Non-pigmented ciliary epithelial cell (primary cell): ENCODE measurements at places on chromosomes 6 and 20.

DNA sequence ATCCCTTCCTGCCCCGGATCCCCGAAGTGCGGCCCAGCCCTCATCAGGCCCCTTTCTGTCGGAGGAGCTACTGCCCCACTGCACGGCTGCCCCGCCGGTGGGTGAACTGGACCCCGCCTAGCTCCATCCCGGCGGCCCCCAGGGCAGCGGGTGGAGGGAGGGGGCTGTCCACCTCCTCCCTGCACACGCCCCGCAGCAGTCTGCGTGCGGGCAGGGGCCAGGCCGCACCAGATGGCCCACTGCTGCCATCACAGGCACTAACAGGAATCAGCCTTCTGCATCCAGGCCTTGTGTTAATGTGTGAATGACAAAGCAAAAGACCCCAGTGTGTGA, 54.9 kb upstream of the UNC93A start:
- no peak for DNase-seq

DNA sequence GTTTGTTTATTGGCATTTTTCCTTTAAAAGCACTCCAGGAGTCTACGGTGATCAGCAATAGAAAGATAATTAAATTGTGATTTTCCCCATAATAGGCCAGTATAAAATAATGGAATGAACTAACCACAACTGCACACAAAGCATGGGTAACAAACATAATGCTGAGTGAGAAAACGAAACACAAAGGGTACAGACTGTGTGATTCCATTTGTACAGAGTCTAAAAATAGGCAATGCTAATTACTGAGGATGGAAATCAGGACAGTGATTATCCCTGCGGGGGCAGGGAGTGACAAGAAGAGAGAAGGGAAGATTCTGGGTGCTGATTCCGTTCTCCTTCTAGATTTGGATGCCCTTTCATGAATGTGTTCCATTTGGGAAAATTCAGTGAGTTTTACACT, 478.1 kb downstream of the PREX1 start:
- no peak for DNase-seq

- DNase-seq = no peak
These were observed 52.1 kb downstream of the KCNK5 start for GRCh38 chr6:39177130-39177529.

- no peak for DNase-seq
These were observed 13.7 kb downstream of the TBXT start for GRCh38 chr6:166153966-166154365.

GRCh38 chr20:42095221-42095620, 477.0 kb upstream of the CHD6 start:
- no peak for DNase-seq

- DNase-seq = no peak
These were observed 66.5 kb downstream of the BANF2 start for GRCh38 chr20:17766226-17766625.

DNA sequence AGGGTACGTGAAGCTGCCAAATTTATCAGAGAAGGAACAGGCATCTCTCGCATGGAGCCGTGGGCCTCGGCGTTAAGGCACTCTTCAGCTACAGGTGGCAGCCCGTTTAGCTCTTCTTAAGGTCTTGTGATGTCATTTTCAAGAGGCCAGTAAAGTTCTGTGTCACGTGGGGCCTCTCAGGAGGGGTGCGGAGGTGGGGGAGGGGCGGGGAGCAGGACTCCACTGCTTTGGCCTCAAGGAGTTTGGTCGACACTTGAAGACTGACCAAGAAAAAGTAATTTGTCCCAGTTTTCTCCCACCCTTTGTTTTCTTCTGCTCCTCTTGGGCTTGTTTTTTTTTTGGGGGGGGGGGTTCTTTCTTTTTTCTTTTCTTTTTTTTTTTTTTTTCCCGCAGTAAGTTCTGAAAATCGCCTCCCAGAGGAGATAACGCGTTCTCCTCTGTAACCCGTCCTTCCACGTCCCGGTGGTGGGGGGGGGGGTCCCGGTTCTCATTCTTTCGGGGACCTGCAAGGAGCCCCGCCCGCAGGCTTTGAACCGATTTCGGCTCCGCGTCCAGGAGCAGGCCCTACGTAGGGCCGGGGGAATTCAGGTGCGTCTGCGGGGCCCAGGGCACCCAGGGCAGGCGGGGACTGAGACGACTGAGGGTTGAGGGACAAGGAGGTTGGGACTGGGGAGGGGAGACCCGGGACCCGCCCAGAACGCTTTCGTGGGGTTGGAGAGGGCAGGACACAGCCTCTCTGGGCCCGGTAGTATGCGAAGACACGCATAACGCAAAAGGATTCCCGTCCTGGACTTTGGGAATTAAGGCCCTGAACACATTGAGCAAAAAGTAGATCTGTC, 26.0 kb downstream of the GPX6 start:
- peak; percentile 62 for DNase-seq

DNA sequence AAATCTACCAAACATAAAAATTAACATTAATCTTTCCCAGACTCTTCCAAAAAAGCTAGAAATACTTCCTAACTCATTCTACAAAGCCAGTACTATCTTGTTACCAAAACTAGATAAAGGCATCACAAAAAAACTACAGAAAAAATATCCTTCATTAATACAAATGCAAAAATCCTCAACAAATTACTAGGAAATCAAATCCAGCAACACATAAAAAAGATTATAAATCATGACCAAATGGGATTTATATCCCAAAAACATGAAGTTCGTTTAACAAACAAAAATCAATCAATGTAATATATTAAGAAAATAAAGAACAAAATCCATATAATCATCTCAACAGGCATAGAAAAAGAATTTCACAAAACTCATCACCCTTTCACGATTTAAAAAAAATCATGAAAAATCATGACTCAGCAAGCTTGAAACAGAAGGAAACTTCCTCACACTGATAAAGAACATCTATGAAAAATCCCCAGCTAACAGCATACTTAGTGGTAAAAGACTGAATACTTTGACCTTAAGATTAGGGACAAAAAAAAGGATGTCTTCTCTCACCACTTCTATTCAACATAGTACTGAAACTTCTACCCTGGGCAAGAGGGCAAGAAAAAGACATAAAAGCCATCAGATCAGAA, 43.2 kb downstream of the RANBP9 start:
- no peak for DNase-seq

DNA sequence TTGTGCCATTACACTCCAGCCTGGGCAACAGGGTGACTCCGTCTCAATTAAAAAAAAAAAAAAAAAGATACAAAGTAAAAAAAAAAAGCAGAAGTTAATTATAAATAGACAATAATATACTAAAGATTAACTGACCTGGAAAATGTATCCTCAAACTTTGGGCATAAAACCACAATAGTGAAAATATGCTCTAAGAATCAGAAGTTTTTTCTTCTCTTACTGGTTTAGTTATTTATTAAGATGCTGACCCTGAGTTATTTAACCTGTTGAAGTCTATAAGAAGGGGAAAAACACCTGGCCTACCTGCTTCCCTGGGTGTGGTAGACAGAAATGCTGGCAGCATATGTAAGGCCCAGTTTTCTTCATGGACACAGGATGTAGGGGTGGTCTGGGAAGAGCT, 133.7 kb upstream of the MLIP start:
- DNase-seq = no peak

- DNase-seq = peak; percentile 17
These were observed 75.4 kb upstream of the LAMA2 start for GRCh38 chr6:128807577-128807976.

- DNase-seq = no peak
These were observed 1.5 kb upstream of the COL9A3 start for GRCh38 chr20:62815066-62815991.

GRCh38 chr20:3970016-3970415, 45.3 kb downstream of the RNF24 start:
- no peak for DNase-seq

GRCh38 chr20:38196592-38196991, 31.5 kb upstream of the TGM2 start:
- DNase-seq = no peak

DNA sequence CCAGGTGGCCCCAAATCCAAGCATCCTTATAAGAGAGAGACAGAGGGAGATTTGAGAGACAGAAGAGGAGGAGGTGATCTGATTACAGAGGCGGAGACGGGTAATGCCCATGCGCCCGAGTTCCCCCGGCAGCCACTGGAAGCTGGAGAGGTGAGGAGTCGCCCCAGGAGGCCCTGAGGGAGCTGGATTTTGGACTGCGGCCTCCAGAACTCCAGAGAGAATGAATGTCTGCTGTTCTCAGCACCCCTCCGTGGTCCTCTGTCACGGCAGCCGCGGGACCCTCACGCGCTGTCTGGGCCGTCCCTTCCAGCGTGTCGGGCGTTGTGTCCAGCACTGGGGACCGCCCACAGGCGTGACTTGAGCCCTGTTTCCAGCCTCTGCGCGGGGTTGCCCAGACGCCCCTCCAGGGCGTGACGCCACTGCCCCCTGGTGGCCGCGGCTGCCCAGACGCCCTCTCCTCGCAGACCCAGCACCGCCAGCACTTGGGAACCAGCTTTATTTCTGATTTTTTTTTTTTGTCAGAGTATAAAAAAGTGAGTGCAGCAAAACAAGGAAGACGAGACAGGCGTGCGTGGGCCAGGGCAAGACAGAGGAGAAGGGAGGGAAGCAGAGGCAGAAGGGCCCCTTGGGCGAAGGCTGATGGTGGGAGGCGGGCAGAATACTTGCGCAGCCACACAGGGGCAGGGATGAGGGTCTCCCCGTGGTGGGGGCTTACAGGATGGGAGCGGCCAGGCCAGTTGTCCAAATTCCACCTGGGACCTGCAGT, 4.1 kb upstream of the ZNF512B start:
- DNase-seq = no peak

DNA sequence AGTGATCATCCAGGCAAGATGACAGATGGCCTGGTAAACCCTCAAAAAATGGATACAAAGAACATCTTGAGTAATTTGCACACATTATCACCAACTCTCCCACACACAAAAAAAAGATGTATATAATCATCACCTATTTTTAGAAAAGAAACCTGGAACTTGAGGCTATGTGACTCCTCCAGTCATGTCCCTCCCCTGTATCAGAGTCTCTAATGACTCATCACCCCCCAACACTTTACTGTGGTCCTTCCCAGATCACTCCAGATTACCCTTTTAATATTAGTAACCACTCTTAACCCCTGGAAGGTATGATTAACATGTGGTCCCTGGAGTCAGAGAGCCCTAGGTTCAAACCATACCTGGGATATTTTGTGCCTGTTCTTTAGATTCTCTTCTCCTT, 144.8 kb downstream of the ZNF217 start:
- no peak for DNase-seq

GRCh38 chr6:113762641-113763040, 94.5 kb upstream of the MARCKS start:
- no peak for DNase-seq

DNA sequence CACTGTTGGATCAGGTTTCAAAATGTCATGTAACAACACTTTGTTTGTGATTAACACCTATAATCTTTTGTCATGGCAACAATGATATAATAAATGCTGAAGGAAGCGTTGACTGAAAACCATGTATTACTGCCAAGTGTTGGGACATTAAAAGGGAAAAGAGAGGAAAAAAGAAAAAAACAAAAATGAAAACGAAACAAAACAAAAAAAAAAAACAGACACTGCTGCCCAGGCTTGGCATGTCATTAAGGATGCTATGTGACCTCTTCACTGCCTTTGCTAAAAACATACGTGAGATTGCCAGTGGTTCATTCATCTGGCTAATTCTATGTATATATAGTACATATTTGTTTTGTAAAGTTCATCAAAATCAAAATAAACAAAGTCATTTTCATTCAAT, 516.7 kb upstream of the RNF217 start:
- no peak for DNase-seq

DNA sequence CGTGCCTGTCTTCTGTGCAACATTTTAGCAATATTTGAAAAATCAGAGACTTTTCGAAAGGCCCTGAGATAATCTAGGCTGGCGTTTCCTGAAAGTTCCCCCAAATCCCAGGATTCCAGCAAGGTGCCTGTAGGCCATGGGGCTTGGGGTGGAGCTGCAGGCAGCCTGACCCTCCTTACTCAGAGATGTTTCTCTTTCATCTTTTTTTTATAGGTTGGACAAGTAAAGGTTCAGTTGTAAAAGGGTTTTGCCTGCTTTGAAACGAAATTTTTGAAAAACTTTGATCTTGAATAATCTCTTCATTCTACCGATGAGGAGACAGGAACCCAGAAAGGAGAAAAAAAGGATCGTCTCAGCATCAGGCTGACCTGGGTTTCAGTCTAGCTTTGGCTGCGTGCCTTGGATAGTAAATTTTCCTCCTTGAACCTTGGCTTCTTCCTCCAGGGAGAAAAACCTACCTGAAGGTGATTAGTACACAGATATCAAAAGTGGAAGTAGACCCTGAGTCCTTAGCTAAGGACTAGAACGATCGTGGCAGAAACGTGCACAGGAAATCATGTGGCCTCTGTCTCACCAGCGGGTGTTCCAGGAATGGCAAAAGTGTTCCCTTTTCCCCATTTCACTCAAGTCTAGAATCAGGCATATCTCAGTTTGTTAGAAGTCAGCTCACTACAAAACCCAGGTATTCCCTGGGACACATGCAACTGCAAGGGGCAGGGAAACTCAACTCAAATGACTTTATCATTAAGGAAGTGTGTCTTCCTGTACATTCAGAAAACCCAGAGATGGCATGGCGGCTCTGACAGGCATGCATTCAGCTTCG, 128.2 kb upstream of the PTPN1 start:
- no peak for DNase-seq

GRCh38 chr6:81562169-81562568, 190.3 kb downstream of the TENT5A start:
- peak; percentile 77 for DNase-seq

GRCh38 chr6:27948237-27948636, 8.8 kb upstream of the OR2B6 start:
- no peak for DNase-seq

DNA sequence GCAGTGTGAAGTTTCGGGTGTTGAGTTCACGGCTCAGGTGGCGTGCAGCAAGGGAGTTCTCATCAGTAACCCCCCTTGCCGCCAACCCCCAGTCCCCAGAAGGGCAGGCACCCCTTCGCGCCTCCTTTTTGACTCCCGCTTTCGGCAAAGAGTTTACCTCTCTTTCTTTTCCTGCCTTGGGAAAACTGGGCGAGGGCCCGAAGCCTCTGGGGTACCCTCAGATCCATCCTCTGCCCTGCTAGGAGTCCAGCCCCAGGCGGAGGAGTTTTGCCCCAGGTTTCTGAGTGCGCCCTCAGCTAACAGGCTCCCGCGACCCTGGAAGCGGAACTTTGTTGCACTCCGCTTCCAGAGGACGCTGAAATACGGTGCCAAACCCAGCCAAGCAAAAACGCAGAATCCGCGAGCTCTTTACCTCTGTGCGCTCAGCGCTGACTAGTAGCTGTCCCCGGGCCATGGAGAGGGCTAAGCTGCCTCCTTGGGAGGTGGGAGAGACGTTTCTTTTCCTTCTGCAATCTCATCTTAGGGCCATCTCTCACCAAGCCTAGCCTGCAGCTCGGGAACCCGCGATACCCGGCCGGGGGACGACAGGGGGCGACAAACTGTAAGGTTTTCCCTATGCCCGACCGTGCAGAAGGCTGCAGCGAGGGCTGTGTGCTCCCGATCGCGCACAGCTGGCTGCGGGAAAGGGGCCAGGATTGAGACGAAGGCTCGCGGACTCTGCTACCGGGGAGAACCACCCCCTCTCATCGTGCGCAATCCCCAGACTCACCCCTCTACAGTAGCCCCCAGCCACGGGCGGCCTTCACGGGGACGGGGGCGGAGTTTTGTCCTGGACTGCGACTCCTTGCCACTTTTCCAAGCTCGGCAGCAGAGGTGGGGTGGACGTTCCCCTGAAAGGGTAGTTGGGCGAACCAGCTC, 2.7 kb upstream of the PAX1 start:
- DNase-seq = no peak

GRCh38 chr6:5214570-5215052, 46.1 kb downstream of the LYRM4 start:
- no peak for DNase-seq

GRCh38 chr6:139452148-139452876, 77.9 kb upstream of the CITED2 start:
- DNase-seq = peak; percentile 79
